ENCODE measurements at places on chromosomes 7 and 10.
A peak's percentile ranks its signal among the peaks of the same experiment; 100 is the strongest.

DNA sequence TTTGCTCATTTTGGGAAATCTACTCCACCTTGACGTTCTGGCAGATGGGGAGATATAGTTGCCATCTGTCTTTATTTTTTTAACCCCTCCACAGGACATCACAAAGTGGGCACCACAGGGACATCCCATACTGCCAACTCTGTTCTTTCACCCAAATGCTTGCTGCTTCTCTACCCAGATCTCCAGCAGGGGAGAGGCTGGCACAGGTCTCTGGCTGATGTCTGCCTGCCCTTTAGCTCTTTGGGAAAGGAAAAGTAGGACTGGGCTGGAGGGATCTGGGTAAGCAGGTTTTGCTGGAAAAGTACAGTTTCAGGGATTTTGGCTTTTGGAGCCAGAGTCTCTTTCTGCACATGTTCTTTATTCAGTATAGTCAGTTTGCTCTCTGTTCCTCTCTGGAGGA, 156.7 kb downstream of the ANLN start:
- DNase-seq, result no peak

GRCh38 chr10:124078714-124079113, 14.7 kb downstream of the CHST15 start:
- no peak for DNase-seq

GRCh38 chr7:130421684-130422083, 19.1 kb downstream of the CEP41 start:
- no peak for DNase-seq

DNA sequence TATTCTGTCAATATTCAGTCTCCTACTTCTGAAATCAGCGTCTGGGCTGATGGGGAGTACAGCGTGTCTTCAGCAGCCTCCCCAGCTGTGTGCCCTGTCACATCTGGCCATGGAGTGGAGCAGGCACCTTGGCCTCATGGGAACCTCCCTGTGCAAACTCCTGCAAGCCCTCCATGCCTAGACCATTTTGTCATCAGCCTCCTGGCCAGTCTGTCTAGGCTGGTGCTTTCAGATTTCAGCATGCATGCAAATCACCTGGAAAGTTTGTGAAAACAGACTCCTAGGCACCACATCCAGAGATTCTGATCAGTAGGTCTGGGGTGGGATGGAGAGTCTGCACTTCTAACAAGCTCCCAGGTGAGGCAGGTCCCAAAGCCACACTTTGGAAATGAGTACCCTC, 26.2 kb upstream of the CCSER2 start:
- no peak for DNase-seq

GRCh38 chr7:93843260-93843659, 47.3 kb downstream of the TFPI2 start:
- DNase-seq, result peak; percentile 14

DNA sequence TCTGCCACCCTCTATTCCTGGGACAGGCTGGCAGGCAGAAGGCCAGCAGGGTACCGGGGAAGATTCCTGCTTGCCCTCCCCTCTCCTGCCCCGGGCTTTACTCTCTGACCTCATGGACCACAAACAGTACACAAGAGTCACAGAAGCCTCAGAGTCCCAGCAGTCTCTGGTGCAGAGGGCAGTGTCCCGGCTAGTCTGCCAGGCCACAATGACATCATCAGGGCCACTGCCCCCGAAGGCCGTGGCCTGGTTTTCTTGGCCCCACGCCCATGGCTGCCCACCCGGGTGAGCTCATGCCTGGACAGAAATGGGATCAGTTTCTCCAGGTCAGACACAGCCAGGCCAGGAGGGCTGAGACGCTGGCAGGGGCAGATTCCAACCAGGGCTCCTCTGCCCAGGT, 91.9 kb downstream of the MYL10 start:
- DNase-seq, result no peak

DNA sequence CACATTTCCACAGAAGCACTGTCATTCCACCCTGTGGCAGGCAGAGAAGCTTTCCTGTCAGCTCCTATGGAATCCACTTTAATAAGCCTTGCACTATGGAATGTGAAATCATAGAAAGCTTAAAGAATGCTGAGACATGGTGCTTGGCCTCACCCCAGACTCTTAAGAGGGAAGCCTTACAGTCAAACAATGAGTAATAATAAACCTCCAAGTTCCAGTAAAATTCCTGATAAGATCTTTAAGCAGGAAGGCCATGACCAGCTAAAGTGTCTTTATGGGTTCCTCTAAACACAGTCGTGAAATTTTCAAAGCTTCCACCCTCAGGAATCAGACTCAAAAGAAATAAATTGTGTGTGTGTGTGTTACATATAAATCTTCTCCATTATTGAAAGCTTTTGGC, 11.9 kb upstream of the TEX36 start:
- peak; percentile 93 for DNase-seq

GRCh38 chr10:48514916-48515315, 90.0 kb downstream of the ARHGAP22 start:
- no peak for DNase-seq

- DNase-seq, result no peak
Observed at GRCh38 chr10:124156524-124157260, 63.3 kb upstream of the CHST15 start.

GRCh38 chr10:117757086-117757720, 214.7 kb downstream of the EMX2 start:
- no peak for DNase-seq

- DNase-seq, result no peak
Observed at GRCh38 chr10:62885684-62886461, 69.7 kb upstream of the EGR2 start.

DNA sequence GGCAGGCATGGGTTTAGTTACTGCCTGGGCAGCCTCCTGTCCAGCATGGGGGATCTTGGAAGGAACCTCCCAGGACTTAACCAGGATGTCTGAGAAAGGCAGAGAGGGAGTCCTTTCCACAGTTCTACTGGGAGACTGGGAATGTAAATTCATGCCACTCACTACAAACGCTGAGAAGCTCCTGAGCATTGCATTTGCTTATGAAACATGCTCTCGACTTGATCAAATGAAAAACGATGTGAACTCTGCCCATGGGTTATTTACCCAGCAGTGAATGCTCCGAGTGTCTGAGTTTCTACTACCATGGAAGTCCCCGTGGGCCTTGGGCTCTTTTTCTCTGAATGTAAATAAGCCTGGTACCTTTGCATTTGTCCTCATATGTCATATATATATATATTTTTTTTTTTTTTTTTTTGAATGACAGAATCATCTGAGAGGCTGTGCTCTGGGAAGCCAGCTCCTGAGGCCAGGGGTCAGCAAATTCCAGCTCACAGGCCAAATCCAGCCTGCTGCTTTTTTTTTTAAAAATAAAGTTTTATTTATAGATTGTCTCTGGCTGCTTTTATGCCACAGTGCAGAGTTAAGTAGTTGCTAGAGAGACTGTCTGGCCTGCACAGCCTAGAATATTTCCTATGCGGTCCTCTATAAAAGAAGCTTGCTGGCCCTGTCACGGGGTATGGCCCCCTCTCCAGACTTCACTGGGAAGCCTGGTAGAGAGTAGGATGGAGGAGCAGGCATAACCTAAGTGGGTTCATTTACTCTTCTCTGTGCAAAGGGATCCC, 21.4 kb upstream of the RAPGEF5 start:
- no peak for DNase-seq

DNA sequence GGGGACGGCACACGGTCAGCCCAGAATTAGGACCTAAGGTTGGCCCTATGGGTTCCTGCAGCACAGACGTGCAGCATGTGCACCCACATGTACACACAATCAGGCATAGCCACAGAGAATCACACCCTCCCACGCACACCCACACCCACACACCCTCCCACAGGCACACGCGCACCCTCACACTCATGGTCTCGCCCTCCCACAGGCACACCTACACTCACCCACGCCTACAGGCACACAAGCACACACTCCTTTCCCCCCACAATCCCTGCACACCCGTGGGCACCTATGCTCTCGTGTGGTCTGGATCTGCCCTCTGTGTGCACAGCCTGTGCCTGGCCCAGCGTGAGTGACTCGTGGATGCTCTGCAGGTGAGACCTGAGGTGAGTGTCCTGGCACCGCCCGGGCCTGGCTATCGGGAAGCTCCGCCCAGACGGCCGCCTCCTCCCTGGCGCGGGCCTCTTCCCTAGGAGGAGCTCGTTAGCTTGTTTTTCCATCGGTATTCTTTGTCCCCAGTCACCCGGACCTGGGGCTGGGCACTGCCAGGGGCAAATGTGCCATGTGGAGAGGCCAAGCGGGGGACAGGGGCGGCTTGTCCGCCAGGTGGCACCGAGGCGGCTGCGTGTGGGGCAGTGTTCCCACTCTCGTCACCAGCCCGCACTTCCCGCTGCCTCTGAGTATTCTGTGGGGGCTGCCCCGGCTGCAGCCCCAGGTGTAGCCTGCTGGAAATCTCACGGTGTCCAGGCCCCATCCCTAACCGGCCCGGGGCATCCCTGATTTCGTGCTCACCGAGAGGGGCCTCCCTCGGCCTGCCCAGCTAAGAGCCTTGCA, 110.2 kb upstream of the FAM20C start:
- DNase-seq, result no peak

DNA sequence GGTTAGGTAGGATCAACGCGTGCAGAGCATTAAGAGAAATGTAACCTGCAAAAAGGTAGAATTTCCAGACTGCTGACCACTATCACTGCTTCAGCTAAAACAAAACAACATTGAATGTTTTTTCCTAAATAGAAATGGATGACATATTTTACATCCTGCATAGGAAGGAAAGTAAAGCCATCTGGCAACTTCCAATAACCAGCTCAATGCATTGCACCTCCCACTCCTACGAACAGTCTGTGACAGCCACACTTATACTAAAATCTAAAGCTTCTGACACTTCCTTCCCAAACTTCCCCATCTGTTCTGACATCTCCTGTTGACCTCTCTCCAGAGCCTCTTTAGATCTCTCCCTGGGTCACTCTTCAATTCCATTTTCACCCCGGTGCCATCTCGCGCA, 47.1 kb downstream of the NRCAM start:
- DNase-seq, result no peak

- no peak for DNase-seq
Observed at GRCh38 chr10:6532321-6532720, 47.8 kb downstream of the PRKCQ start.

GRCh38 chr10:23459308-23459939, 20.5 kb downstream of the OTUD1 start:
- DNase-seq, result no peak

DNA sequence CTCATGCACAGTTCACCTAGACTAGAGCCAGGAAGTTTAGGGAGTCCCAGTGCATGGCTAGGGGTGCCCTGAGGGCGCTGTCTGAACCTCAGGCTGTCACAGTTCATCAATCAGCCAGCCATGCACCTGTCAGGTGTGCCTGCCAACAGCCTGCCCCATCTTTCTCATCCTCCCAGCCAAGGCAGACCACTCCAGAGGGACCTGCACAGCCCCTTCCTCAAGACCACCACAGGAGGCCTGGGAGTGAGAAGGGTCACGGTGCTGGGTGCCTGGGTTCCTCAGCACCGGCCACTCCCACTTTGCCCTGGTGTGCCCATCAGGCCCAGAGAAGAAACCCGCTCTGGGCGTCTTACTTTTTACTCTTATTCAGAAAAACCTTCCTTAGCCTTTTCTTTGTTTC, 8.4 kb downstream of the ATP6V1F start:
- DNase-seq, result no peak

GRCh38 chr7:108584211-108584610, 14.5 kb downstream of the DNAJB9 start:
- no peak for DNase-seq

DNA sequence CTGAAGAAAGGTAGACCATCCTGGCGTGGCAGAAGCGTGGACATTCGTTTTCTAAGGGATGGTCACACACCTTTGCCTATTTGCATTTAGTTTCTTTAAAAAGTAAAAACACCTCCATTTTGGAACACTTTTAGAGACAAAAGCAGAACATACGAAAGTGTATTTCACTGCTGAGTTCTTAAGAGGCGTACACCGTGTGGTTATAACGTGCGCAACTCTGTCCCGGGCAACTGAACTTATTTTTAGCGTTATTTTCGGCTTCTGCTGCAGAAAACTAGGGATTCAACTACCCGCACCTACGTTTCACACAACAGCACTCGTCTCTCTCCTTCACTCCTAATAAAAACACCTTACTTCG, 557 bp upstream of the LSM8 start:
- no peak for DNase-seq

- DNase-seq, result no peak
Observed at GRCh38 chr7:84125654-84126053, 68.9 kb downstream of the SEMA3A start.

DNA sequence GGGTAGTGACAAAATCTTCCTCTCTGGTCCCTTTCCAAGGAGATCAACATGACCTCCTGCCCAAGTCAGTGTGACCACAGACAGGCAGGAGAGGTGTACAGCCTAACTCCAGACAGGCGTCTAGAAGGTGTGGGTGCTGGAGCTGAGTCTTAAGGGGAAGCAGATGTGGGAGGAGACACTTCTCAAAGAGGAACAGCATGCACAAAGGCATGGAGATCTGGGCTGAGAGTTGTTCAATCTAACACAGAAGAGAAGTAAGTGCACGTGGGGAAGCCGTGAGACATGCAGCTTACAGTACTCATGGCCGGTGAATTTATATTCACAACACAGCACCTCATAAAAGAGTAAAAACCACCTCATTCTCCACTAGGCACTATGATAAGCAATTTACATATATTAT, 23.8 kb upstream of the GSDME start:
- no peak for DNase-seq

DNA sequence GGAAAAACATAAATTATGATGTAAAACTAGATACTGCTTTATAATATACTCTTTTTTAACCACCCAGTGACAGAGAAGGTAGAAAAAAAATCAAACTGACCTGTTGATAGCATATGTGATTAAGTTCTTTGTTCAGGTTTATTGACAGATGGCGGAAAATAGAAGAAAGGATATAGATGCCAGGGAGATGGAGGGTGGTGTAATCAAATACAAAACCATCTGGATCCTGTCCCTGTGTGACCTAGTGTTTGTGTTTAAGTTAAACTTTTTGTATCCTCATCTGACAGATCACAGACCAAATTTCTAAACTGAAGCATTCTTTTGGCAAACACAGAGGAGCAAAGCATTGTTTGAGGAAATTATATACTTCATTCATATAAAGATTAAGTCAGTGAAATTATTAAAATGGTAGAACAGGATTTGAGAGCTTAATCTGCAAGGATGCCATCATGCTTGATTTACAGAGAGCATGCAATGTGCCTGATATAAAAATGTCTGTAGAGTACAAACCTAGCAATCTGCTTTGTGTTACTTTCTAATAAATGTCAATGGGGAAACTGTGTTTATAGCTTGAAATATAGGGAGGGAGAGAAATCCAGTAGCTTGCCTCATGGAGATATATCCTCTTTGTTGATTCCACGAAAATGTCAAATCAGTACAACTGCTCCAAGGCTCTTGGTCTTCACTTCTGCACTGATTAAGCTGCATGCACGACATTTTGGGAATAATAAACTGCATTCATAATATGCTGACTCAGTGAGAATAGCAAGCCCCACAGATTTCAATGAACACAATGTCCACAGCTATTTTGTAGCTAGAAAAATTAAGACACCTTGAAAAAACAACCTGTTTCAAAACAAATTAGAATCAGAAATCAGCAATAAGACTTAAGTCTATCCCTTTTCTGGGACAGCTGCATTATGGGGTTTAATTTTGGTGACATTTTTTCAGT, 39.0 kb downstream of the SEM1 start:
- no peak for DNase-seq

- no peak for DNase-seq
Observed at GRCh38 chr7:23220690-23221305, 25.8 kb upstream of the GPNMB start.

- no peak for DNase-seq
Observed at GRCh38 chr10:49404321-49404878, 8.5 kb upstream of the DRGX start.
